ENCODE measurements at places on chromosomes 7 and 10. TPM values are rescaled to one million over a fixed set of nuclear protein-coding genes. Genes with fewer than 3 reads are reported as not detected.

DNA sequence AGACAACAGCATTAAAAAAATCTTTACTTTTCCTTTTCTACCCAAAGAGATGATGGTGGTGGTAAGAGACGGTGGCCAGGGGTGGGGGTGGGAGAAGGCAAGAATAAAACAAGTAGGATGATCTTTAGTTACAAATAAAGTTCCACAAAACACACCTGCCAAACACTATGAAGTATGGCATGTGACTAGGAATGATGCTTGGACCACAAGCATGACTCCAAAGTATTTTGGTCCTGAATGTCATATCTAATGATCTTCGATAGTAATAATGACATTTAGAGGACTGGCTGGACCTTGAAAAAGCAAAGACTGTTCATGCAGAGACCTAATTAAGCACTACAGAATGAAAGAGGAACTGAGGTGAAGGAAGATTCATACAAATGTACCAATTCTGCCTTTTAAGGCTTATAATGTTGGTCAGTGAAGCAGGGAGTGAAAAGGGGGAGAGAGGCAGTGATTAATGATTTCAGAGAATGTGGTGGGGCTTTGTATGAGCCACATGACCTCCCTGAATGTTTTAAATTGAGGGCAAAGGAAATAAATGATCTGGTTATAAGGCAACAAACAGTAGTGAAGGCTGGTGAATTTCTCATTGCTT lies 29.6 kb upstream of the DKK1 start:
- DNase-seq = no peak

GRCh38 chr7:94195813-94196212 lies 191.7 kb upstream of the BET1 start:
- DNase-seq = no peak

DNA sequence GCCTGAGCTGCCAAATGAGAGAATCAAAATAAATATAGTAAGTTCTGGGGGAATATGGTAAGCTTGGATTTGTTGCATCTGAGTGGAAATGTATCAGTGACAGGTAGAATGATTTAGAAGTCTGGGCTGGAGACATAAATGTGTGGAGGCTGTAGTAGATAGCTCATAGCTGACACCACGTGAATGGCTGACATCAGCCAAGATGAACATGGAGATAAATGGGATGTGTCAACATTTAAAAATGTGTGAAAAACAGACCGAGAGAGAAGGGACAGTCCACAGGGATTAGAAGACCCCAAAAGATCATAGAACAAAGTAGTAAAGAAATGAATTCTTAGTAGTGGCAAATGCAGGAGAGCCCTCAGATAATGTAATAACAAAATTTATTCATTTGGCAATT lies 40.9 kb downstream of the NAMPT start:
- DNase-seq = no peak

DNA sequence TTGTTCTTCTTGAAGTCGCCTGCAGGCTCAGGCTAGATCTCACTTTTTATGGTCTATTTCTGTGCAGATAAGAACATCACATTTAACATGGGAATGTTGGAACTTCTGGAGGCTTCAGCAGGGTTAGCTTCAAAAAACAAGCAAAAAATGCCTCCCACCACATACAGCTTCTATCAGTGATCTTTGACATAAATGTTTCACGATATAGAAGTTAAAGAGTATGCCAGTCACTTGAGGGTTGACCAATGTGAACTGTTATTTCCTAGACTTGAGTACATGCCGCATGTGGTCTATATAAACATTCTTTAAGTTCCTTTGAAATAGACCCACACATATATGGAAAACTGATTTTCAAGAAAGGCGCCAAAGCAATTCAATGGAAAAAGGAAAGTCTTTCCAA lies 219.2 kb upstream of the KLF14 start:
- DNase-seq = no peak

GRCh38 chr10:50850578-50851230 lies 34.7 kb downstream of the A1CF start:
- no peak for DNase-seq

DNA sequence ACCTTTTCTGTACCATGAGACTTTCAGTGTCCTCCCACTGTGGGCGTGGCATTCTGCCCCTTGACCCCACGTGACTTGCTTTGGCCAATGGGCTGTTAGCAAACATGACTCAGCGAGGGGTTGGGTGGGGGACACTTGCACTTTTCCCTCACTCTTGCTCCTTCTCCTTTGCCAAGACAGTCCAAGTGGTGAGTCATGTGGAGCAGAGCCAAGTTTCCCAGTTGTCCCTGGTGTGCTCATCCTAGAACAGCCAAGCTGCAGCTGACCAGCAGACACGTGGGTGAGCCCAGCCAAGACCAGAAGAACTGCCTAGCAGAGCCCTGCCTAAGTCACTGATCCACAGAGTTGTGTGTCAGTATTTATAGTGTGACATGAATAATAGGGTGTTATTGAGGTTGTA lies 82.8 kb upstream of the CPXM2 start:
- DNase-seq = no peak

DNA sequence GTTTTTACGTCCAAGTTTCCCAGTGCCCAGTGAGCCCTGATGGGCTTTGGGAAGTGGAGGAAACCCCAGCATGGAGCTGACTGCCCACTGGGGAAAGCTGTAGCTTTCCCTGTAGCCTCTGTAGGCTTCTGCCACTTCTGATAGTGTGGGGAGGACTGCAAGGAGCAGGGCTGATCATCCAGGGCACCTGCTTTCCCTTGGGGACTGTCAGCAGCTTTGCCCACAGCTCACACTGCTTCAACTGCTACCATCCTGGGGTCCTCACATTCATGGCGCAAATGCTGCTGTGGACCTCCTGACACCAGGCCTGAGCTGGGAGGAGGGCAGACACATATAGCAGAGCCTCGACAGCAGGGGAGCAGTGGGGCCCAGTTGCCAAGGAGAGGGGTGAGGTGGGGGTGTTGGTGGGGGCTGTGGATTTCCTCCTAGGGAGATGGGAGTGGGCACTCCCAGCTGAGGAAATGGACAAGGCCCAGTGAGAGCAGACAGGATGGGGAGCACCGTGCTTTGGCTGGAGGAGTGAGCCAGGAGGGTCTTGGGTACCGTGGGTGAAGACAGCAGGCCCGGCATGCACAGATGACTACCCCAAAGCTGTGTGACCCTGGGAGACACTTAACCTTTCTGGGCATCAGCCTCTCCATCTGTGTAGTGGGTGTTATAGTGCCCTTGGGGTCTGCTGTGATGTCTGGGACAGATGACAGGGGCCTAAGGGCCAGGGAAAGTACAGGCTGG lies 16.2 kb downstream of the RAMP3 start:
- DNase-seq = no peak

- no peak for DNase-seq
These were observed 114.9 kb downstream of the DYNC2I1 start for GRCh38 chr7:158971214-158971613.

GRCh38 chr10:131815266-131816156 lies 85.3 kb upstream of the PPP2R2D start:
- DNase-seq = peak; percentile 58

DNA sequence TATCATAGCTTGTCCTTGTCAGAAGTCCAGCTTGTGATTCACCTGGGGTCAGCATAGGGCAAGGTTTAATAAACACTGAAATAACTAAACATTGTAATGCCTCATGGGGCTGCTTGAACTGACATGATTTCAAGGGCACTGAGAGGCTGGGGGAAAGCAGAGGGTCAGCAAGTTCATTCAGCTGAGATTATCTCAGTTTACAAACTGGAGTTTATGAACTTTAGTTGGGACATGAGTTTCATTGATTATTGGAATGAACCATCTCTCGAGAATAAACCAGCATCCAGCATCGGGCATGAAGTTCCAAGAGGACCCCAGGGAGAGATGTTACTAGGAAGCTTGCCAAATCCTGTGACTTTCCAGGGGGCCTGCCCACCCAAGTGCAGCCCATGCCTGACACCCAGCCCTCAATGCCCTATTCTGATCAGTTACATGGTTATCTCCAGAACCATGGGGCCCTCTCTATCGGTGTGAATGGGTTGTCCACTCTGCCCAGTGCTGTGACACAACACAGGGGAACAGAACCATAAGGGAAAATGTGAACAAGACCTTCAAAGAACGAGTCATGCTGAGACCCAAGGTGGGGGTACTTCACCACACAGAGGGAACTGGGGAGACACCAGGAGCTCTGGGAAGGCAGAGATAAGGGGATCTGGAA lies 7.9 kb upstream of the CYP3A7 start:
- DNase-seq = no peak

DNA sequence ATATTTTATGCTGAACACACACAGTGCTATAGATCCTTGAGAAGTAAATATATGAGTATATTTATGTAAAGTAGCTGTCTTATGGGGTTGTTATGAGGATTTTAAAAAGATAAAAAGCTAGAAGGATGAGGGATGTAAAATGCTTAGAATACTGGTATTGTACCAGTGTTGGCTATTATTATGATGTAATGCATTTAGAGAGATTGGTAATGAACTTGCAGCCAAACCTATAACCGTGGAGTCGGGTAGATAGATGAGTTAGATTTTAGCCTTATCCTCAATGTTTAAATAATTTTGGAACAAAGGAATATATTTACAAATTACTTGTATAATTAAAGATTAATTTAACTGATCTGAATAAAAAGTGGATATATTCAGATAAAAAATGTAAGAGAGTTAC lies 99.3 kb downstream of the SEC23IP start:
- DNase-seq = no peak

GRCh38 chr7:79612022-79612421 lies 158.6 kb upstream of the MAGI2 start:
- DNase-seq = no peak

- DNase-seq = no peak
These were observed 1015.2 kb upstream of the PHF14 start for GRCh38 chr7:9958486-9958885.

DNA sequence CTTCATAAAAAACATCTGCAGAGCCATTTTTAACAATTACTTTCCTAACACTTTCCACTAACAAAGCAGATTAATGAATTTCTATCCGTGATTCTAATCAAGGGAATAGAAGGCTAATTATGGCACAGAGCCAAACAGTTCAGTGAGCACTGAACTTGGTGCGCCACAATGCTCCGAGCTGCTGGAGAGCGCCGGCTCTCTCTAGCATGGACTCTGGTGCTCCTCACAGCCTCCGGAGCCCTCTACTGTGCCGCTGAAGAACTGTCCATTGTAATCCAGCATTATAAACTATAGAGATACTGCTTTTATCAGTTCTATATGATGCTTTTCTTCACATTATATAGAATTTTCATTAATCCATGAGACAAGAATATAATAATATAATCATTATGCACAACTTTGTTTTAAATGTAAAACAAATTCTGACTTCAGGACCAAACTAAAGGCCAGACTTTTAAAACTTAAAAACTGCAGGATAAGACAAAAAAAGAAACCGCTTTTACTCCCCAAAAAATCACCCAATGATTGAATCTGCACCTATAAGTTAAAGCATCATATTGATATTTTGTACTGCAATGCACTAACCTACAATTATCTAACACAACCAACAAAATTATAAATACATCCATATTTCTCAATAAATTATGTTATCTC lies 123.6 kb downstream of the RNF32 start:
- no peak for DNase-seq

PALD1 gene
- 9.6 TPM for total RNA-seq

FAM25C gene
- total RNA-seq = not detected

DDX21 gene
- total RNA-seq = 53.2 TPM

GDF2 gene
- not detected for total RNA-seq

OR2A42 gene
- not detected for total RNA-seq

NODAL gene
- not detected for total RNA-seq

RNF32 gene
- 2.6 TPM for total RNA-seq

C7orf33 gene
- total RNA-seq = not detected

ASB10 gene
- not detected for total RNA-seq

NPSR1 gene
- not detected for total RNA-seq

PAPOLB gene
- 0.07 TPM for total RNA-seq

ERVW-1 gene
- total RNA-seq = 1.2 TPM

KIF20B gene
- total RNA-seq = 36.9 TPM

MEST gene
- total RNA-seq = 489 TPM

HOXA7 gene
- total RNA-seq = 3.2 TPM

RINT1 gene
- 24.4 TPM for total RNA-seq
